A549 treated with dexamethasone at 1 μM for 4 hours (cell line): ENCODE measurements at places on chromosomes 4 and X. TPM values are rescaled to one million over a fixed set of nuclear protein-coding genes. Genes with fewer than 3 reads are reported as not detected.

SH3D19 gene
- total RNA-seq: 17.8 to 25.2 TPM (median 24.0 TPM) in 5 replicates

ADAM29 gene
- not detected in 5 replicates for total RNA-seq

ARR3 gene
- not detected in 5 replicates for total RNA-seq

SLIT2 gene
- total RNA-seq: 0.02 to 0.05 TPM (median 0.02 TPM) in 5 replicates

GPC3 gene
- 0.16 TPM in 1 of 5 replicates, not detected in the others for total RNA-seq

LRRC66 gene
- 0.05 to 0.18 TPM (median 0.10 TPM) in 5 replicates for total RNA-seq

USP17L10 gene
- not detected in 5 replicates for total RNA-seq

DCHS2 gene
- total RNA-seq: 0.01 TPM in 1 of 5 replicates, not detected in the others

GAGE2A gene
- not detected in 5 replicates for total RNA-seq

TENM3 gene
- total RNA-seq: 1.2 to 2.7 TPM (median 1.9 TPM) in 5 replicates

CT83 gene
- not detected in 5 replicates for total RNA-seq

ASB12 gene
- total RNA-seq: not detected in 5 replicates

RASGEF1B gene
- total RNA-seq: 0.04 to 0.05 TPM (median 0.05 TPM) in 4 of 5 replicates, not detected in the other

HTR2C gene
- total RNA-seq: not detected in 5 replicates

ETDB gene
- total RNA-seq: not detected in 5 replicates

ODAPH gene
- total RNA-seq: 0.14 TPM in 1 of 5 replicates, not detected in the others

TRIM2 gene
- total RNA-seq: 0.54 to 1.1 TPM (median 0.98 TPM) in 5 replicates

USP17L18 gene
- not detected in 5 replicates for total RNA-seq

P2RY8 gene
- total RNA-seq: 0.05 to 0.13 TPM (median 0.05 TPM) in 3 of 5 replicates, not detected in the others

PABPC5 gene
- total RNA-seq: not detected in 5 replicates

KCNIP4 gene
- total RNA-seq: not detected in 5 replicates

RAB41 gene
- not detected in 5 replicates for total RNA-seq

THOC2 gene
- 47.0 to 54.2 TPM (median 51.2 TPM) in 5 replicates for total RNA-seq

KLB gene
- total RNA-seq: 0.06 to 0.27 TPM (median 0.16 TPM) in 5 replicates

MAGEC3 gene
- total RNA-seq: not detected in 5 replicates
